C1 segment of cervical spinal cord (tissue), 14 donors: ENCODE measurements at places on chromosomes 2 and 18.

DNA sequence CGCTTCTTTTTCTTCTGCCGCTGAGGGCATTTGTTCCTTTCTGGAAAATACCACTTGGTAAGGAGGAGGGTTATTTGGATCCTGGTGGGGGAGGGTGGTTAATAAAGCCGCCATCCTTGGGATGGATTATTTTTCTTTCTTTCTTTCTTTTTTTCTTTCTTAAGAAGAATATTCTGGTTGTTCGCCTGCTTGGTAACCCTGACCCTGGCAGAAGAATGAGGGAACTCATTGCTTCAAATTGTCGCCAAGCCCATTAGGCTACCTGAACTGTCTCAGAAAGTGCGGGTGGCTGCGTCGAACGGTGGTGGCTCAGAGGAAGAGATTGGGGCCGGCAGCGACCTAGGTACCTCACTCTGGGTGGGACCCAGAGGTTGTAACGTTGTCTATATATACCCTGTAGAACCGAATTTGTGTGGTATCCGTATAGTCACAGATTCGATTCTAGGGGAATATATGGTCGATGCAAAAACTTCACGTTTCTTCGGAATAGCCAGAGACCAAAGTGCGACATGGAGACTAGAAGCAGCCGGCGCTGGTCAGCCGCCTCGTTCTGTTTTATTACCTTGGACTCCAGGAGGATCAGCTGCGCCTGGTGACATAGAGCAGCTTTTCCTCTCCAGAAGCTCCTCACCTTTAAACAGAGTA, 1.3 kb upstream of the HOXD4 start:
- no peak for DNase-seq

- no peak for DNase-seq
Observed at GRCh38 chr2:69828938-69829255, 563 bp upstream of the GMCL1 start.

GRCh38 chr2:98037666-98038336, 42.1 kb upstream of the TMEM131 start:
- DNase-seq: no peak

DNA sequence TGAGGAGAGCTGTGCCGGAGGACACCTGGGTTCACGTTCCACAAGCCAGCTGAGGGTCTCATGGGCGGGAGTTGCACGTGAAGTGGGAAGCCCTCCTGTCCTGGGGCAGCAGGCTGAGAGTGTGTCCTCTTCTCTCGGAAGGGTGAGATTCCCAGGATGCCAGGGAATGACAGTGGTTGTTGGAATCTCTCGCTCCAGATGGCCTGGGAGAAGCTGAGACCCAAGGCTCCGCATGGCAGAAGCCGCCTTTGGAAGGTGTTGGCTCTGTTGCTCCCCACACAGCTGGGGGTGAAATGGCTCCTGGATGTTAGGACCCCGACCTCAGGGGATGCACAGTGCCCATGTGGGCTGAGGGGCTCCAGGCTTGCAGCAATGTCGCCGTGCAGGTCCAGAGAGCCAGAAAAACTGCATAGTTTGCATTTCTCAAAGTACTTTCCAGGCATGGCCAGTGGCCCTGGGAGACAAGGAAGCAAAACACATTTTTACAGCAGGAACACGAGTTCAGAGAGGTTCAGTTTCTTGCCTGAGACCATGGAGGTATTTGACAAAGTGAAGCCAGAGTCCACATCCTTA, 153.4 kb downstream of the TMEM18 start:
- no peak for DNase-seq

- no peak for DNase-seq
Observed at GRCh38 chr2:241974096-241974495, 104.6 kb downstream of the RTP5 start.

DNA sequence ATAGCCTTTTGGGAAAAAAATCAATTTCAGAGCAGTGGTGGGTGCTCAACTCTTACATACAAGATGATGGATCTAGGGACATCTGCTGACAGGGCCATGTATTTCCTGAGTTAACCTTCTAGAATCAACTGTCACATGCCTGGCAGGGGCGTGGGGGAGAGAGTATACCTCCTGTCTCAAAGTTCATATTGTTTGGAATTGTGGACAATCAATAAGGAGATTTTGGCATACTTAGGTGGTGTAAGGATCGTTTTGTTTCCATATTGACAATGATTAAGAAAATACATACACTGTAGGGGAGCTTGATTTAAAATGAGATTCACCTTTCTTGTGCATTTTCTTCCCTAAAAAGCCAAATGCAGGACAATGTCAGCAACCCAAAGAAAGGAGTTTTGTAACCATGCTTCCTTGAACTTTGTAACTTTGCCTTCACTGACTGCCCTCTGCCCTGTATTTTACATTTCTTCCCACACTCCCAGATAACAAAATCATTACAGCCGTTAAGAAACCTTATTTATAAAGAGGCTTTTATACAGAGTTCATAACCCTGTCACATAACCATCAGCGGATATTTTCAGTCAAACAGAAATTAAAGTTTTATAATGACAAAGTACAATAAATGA, 88.4 kb downstream of the MEP1B start:
- no peak for DNase-seq

- no peak for DNase-seq
Observed at GRCh38 chr18:39647627-39648534, 2082.3 kb upstream of the CELF4 start.

DNA sequence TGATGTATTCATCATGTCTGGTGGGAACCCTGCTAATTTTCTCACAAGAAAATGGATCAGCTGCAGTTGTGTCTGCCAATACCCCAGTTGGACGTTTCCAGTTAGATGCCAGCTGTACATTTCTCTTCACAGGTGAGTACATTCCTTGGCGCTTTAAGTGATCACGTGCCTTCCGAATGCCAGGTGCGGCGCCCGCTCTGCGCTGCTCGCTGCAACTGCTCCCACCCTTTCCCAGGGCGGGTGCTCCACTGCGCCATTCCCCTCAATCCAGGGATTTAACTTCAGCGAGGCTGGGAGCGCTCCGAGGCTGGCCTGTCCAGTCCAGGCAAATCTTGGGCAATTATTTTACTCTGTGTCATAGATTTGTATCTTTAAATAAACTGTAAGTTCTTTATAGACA, 225.0 kb upstream of the RAB6C start:
- DNase-seq: no peak

GRCh38 chr2:239252393-239252792, 148.4 kb downstream of the HDAC4 start:
- no peak for DNase-seq

GRCh38 chr2:8230466-8230865, 451.4 kb upstream of the ID2 start:
- DNase-seq: no peak

- no peak for DNase-seq
Observed at GRCh38 chr2:31081492-31081891, 56.7 kb downstream of the GALNT14 start.

DNA sequence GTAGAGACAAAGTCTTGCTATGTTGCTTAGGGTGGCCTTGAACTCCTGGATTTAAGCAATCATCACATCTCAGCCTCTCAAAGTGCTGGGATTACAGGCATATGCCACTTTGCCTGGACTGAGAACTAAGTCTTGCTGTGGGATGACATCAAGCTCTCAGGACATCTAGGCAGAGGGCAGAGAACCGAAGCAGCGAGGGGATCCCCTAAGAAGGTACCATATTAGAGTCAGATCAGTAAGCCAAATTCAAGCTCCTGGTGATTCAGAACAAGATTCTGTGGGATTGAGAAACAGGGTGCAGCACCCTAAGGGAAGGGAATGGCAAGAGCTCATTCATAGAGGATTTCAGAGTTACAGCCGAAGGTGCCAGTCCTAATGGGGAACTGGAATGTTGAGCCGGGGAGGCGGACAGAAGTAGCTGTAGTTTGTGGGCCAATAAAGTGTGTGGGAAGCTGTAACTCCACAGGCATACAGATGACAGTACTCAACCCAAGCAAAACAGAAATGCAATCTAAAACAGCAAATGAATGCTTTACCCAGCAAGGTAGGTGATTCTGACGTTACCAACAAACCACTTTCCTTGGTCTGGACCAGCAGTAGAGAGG, 30.9 kb downstream of the EPHA4 start:
- no peak for DNase-seq

GRCh38 chr2:234861841-234862735, 89.7 kb upstream of the SH3BP4 start:
- DNase-seq: no peak

DNA sequence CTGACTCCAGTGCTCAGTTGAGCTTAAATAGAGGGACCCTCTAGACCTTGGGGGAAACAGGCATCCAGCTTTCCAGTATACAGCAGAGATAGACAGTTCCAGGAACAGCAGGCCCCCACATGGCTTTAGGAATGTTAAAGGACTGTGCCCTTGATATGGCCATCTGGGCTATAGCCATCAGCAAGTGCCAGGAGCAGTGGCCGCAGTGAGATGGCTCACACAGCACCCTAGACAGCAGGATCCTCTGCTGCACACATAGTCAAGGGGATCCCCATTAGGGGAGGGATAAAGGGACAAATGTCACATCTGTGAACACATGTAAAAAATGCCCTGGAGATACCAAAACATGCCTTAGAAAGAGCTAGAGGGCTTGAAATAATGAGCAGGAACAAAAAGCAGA, 213.4 kb downstream of the PTH2R start:
- no peak for DNase-seq

GRCh38 chr18:76098674-76099411, 396.2 kb downstream of the ZNF516 start:
- DNase-seq: no peak

DNA sequence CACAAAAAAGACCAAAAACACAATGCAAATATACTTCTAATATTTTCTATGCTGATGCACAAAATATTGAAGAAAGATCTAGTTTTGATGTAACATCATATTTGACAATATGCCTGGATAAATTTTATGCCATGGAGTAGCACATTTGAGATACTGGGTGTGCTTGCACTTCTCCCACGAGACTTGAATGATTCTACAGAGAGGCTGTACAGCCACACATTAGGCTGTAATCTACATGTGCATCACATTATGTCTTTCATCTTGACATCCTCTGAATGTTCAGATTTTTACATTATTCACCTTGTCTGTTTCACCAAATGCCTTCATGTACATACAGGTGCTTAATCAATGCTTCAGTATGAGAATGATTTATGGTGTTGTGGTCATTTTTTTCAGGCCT, 756.4 kb upstream of the CDH7 start:
- DNase-seq: no peak

DNA sequence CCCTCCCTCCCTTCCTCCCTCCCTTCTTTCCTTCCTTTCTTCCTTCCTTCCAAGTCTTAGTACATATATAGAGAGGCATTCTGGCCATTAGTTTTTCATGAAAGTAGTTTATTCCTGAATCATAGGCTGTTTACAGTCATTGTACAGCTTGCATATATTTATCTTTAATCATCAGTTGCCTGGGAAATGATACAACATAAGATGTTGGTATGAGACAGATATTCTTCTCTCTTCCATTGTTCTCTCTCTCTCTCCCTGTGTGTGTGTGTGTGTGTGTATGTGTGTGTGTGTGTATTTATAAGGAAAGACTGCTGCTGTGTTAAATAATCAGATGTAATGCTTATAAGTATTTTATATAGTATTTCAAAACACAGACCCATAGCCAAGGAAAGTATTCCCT, 289.8 kb upstream of the UBE2E3 start:
- no peak for DNase-seq
